Stimulated activated CD4-positive, alpha-beta T cell treated with anti-CD3 and anti-CD28 coated beads, Interleukin-1b, Interleukin-23, amount 100 ng/mL, for 24 hours (primary cell): ENCODE measurements at places on chromosomes 4 and X.

DNA sequence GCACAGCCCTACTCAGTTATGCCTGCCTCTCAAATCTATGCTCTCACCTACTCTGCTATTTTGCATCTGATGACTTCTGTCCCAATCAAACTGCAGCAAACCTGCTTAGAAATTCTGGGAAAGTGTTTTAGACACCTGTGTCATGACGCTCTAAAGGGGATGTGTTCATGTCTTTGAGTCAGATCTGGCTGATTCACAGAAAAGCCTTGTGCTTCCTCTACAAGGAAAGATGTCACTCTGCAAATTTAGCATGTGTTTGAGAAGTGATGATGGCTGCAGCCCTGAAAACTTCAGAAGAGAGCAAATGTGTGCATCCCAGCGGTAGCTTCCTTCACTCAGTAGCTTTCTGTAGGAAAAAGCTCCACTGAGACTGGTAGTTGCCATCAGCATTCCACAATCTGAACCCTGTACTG lies 235.4 kb downstream of the MGST2 start:
- DNase-seq = no peak

DNA sequence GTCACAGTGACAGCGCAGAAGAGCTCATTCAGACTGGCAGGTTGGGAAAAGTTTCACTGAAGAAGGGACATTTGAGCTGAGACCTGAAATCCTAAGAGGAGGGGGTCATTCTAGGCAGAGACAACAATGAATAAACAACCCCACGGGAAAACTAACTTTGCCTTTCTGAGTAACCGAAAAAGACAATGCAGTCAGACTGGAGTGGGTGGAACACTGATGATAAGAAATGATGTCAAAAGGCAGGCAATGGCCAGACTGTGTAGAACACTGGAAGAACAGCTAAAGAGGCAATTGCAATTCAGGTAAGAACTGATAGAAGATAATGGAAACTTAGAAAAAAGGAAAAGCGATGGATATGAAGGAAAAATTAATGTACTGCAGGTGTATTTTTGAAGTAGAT lies 73.8 kb downstream of the CHIC2 start:
- no peak for DNase-seq

DNA sequence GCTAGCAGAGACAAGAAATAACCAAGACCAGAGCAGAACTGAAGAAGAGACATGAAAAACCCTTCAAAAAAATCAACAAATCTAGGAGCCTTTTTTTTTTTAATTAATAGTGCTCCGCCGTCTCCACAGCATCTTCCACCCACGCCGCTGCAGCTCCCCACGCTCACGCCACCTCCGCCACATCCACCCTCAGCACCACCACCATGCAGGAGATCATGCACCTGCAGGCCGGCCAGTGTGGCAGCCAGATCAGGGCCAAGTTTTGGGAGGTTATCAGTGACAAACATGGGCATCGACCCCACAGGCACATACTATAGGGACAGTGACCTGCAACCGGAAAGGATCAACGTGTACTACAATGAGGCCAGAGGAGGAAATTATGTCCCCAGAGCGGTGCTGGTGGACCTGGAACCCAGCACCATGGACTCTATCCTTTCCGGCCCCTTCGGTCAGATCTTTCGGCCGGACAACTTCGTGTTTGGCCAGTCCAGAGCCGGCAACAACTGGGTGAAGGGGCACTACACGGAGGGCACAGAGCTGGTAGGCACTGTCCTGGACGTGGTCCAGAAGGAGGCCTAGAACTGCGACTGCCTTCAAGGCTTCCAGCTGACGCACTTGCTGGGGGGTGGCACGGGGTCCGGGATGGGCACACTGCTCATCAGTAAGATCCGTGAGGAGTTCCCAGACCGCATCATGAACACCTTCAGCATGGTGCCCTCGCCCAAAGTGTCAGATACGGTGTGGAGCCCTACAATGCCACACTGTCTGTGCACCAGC lies 171.2 kb downstream of the THOC2 start:
- no peak for DNase-seq

DNA sequence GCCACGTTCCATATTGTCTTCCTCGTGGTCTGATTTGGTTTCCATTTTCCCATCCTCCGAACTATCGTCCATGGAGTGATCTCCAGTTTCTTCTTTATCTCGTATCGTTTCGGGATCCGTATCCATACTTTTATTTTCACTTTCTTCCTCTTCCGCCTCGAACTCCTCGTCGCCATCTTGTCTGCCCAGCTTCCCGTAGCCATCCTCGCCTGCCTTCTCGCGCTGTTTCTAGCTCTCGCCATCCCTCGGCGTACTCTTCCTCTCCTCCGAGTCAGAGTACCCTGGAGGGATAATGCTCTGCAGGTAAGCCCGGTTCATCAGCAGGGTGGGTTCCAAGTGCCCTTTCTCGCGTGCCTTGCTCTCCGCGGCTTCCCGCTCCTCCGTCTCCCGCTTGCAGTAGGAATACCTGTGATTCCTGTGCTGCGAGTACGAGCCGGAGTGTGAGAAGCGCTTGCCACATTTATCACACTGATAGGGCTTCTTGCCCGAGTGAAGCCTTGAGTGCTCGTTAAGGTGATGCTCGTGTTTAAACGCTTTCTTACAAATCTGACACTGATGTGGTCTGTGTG lies 134.5 kb upstream of the TAPT1 start:
- DNase-seq = no peak

DNA sequence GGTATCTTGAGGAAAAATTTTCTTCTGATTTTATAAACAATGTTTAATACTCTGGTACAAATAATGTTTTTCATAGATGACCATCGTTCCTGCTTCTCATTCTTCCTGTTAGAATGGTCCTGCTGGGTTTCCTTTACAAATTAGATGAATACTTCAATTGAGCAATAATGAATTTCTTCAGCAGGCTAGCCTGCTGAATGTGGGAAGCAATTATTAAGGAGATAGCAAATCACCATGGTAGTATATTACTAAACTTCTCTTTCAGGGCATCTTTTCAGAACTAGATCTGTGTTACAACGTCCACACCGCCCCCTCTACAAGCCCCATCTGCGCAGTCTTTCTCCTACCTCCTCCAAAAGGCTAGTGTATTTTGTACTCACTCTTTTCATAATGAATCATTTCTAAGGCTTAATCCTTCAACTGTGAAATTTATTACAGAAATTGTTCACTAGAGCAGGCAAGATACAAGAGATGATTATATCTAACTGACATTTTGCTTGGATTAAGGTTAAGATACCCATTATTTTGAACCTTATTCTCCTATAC lies 38.4 kb downstream of the GPRIN3 start:
- DNase-seq = no peak

GRCh38 chr4:39124885-39125599 lies 57.3 kb upstream of the WDR19 start:
- DNase-seq = no peak

DNA sequence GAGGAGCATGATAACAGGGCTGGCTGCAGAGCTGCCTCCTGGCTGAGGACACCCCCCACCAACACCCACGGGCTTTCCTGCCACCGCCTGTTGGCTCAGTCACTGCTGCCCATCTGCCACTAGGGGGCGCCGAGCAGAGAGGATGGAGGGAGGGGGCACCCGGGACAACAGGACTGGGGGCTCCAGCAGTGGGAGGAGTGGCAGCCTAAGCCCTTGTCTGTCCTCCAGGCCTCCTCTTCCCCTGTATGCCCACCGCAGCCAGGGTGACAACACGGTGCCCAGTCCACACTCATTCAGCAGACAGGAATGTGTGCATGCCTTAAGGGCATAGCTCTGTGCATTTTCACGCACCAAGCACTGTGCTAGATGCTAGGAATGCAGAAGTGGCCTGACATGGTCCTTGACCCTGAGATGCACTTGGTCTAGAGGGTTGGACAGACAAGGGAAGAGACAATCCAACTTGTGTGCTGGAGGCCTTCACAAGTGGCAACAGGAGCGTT lies 149.9 kb downstream of the AMMECR1 start:
- DNase-seq = no peak

- DNase-seq = no peak
Observed at GRCh38 chr4:162494935-162495334, 331.1 kb upstream of the FSTL5 start.

GRCh38 chr4:172410363-172410762 lies 597.2 kb downstream of the GALNTL6 start:
- DNase-seq = no peak

DNA sequence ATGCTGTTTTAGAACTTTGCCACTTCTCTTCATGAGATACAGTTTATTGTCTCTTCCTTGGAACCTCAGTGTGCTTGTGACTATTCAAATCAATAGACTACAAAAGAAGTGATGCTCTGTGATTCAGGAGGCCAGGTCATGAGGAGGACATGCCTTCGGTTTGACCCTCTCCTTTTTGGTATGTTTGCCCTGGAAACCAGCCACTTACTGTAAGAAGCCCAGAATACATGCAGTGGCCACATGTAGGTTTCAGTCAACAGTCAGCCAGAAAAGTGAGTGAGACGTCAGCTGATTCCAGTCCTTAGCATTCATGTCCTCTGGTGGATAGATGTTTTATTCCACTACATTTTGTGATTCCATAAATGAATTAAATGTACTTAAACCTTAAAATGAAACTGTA lies 328.7 kb downstream of the PCDH18 start:
- DNase-seq = no peak

GRCh38 chrX:15017491-15017890 lies 144.3 kb downstream of the MOSPD2 start:
- DNase-seq = no peak

DNA sequence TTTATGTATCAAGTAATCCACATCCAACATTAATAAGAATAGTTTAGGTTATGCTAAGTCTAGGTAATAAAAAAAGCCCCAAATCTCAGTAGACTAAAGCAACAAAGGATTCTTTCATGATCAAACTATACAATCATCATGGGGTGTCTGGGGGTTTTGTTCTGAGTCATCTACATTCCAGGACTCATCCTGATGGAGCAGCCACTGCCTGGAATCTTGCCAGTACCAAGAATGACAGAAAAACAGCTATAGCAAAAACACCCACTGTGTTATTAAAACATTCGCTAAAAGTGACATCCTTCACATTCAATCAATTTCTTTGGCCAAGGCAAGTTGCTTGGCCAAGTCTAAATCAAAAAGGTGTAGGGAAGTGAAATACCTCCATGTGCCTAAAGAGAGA lies 3.9 kb upstream of the ARHGEF38 start:
- DNase-seq = no peak

- DNase-seq = no peak
Observed at GRCh38 chr4:82677327-82677726, 115.5 kb upstream of the TMEM150C start.

GRCh38 chr4:40856277-40856839 lies 106.6 kb downstream of the NSUN7 start:
- DNase-seq = no peak

- no peak for DNase-seq
Observed at GRCh38 chr4:148239494-148239985, 202.7 kb downstream of the NR3C2 start.

DNA sequence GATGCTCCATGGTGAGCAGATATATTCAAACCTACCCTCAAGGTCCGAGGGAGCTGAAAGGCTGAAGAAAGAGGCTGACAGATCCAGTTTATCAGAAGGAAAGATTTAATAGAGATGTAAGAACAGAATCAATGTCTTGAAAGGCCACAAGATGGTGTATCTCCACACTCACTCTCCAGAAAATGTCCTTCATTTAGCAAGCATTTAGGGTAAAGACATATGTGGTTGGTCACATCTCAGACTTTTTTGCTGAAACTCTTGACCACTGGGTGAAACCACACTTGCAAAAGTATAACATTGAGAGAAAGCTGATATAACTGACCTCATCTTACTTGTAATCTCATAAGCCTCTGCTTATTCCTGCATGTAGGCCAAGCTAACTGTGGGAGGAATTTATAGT lies 745.8 kb upstream of the GALNTL6 start:
- no peak for DNase-seq

GRCh38 chrX:129781134-129781672 lies 1.5 kb downstream of the SASH3 start:
- no peak for DNase-seq

DNA sequence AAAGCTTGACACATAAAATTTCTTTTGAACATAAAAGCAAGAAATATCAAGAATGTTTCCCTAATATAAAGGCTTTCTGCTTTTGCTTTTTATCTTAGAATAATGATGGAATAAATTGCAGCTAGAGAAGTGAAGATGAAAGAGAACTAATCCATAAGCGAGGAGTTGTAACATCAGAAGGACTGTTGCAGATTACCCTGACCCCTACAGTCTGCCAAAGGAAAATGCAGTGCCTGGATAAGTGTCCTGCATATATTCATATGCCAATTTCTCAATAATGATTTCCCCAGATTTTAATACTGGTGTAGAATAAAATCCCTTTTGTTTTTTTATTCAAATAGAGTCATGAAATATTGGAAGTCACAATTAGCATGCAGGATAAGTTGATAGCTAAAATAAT lies 115.9 kb downstream of the MAGEC2 start:
- DNase-seq = no peak

DNA sequence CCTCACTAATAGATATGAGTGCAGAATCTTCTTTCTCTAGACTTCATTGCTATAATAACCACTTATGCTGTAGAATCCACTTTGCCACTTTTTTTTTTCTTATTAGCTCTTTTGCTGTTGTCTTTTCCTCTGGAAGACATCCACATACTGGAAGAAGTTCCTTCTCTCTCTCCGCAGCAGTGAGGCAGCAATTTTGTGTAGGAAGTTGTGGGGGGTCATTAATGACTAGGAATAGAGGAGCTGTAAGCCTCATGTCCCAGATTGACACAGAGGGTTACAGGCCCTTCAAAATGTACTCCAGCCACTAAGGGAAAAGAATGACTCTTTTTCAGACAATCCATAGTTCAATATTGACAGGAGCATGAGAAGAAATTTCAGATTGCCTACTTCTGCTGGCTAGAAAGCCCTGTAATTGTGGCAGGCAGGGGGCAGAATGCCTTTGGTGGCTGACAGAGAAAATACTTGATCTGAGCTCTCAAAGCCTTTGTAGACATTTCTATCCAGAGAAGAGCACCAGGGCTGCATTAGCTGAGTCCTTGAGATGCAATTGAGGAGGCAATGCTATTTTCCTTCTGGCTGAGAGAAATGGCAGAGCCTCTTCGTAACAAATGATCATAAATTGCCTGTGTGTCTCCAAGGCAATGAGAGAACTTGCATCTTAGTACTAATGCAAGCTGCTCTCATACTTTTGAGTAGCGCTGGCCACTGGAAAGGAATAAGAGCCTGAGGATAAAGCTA lies 856.2 kb downstream of the STIM2 start:
- DNase-seq = no peak

- DNase-seq = peak; percentile 34
Observed at GRCh38 chr4:37891260-37892159, 626 bp downstream of the TBC1D1 start.

GRCh38 chr4:176236946-176237345 lies 32.1 kb downstream of the ASB5 start:
- DNase-seq = no peak

DNA sequence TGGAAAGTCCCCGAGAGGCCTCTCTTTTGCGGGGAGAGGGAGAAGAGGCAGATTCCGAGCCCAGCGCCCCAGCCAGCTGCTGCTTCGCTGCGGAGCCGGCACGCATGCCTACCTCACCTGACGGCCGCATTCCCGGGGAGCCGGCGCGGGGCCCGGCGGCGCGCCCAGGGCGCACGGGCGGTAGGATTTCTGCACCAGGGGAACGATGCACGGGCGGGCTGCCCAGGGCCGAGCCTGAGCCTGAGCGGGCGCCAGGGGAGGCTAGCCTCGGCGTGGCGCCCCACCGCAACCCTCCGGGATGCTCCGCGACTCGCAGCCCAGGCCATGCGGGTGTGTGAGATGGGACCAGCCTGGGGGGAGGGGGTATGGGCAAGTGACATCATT lies 81.3 kb upstream of the SCML1 start:
- DNase-seq = no peak
